ENCODE measurements at places on chromosomes 4 and X.
A peak's percentile ranks its signal among the peaks of the same experiment; 100 is the strongest.

DNA sequence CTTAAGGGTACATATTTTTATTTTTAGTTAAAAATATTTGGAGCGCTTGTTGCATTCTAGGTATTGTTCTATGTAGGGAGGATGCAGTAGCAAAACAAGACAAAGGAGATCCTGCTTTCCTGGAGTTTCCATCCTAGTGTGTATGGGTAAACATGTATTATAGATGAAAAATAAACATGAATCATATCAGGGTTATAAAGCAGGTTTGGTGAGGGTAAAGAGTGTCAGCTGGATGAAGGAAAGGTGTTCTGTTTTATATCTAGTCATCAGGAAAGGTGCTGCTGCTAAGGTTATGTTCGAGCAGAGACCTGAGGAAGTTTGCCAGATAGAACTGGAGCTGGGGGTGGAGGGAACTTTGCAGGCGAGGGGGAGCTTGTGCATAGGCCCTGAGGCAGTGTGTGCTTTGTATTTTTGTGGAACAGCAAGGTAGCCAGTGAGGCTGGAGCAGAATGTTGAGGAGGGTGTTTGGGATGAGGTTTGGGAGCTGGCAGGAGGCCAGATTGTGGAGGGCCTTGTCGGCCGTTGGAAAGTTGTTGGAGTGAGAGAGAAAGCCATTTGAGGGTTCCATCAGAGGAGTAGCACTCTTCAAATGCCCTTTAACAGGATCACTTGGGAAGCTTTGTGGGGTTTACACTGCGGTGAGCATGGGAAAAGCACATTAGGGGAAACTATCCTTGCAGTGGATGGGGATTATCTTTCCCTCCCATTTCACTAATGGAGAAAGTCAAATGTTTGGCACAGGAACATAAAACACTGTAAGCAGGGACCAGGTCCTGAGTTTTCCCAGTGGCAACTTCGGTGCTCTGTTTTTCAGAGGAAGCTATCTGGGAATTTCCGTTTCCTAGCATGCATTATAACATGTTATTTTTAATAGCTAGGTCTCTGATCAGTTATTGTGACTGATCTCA is 35.9 kb downstream of the AFF1 start:
- DNase-seq = no peak

- DNase-seq = no peak
These were observed 69.1 kb downstream of the TET2 start for GRCh38 chr4:105215609-105216313.

- DNase-seq = no peak
These were observed 10.2 kb downstream of the PDGFC start for GRCh38 chr4:156961196-156962057.

GRCh38 chr4:128861856-128862518 is 52.5 kb downstream of the JADE1 start:
- DNase-seq = no peak

DNA sequence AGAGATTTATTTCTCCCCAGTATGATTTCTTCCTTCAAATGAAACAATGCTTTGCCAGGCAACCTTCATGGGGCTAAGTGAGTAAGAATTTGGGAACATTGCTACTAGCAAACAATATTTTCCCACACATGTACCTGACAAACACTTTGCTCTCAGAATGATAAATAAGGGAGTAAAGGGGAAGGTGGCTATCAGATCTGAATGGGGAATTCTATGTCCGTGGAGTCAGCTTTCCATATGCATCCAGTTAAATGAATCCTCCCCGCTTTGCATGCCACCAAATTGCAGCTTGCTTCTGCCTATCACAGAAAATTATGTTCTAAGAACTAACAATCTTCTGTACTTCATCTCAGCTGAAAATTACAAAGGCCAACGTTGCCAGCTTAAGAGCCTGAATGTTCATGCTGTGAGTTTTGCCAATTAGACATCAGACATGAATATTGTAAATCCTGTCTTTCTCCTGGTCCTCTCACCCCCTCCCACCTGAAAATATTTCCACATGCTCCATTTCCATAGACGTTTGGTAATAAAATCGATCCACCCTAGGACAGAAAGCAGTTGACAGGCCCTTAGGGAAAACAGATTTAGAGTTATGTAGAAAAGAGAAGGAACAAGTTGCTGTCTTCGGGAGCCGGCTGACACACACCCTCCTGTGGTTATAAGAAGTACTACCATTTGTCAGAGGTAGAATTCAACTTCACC is 6.3 kb downstream of the MEPE start:
- peak; percentile 60 for DNase-seq

DNA sequence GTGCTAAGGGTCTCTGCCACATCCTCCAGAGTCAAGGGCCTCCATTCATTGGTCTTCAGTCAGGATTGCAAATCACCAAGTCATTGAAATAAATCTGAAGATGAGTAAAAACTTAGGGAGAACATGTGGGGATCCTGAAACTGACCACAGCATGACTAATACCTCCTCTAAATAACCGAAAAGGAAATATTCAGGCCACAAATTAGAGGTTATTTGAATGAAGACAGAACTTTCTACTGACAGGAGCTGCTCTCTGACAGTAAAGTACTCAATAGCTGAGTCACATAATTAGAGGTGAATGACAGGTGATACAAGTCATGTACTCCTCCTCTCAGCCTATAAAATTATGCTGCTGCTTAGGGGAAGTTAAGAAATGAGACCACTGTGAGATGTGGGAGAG is 240.2 kb upstream of the F9 start:
- DNase-seq = no peak

- no peak for DNase-seq
These were observed 10.2 kb downstream of the TIGD2 start for GRCh38 chr4:89121387-89122068.

DNA sequence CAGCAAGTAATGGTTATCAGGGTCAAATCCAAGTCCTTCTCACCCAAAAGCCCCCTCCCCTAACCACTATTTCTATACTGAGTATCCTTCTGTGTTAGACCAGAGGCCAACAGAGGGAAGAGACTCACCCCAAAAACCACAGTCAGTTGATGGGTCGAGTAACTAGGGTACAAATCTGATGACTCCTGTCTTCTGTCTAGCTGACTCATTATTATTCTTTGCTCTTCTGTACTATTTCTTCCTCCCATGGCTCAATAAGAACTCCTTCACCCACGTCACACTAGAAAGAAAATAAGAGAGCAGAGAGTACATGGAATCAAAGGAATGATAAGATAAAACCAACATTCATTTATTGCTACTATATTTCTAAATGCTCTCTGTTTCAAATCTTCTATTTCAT is 2.0 kb downstream of the RAB40A start:
- no peak for DNase-seq

DNA sequence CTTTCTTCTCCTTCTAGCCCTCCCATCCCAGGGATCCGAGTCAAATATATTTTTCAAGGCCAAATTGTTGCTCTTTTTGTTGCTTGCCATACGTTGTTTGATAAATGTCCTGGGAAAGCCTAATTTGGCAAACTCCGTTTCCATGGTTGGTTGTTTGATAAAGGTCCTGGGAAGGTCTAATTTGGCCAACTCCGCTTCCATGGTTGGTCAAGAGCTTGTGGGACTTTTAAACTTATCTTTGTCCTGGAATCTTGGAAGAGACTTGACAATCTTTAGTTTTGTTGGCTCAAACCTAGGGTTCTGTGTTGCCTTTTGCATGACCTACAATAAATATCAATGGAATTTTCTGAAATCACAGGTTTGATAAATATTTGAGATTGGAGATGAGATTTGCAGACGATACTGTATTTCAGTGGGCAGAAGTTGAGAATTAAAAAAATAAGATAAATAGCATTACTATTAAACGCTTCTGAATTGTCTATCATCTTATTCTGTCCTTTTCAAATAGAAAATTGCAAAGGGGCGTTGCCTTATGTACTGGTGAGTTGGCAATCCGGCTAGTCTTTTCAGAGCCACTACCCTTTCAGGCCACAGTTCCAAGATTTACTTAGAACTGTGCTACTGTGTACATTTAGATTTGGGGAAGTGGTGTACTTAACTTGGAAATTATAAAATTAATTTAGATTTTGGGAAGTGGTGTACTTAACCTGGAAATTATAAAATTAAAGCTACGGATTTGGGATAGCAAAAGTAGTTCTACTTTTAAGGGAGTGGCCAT is 804 bp downstream of the OSTC start:
- DNase-seq = no peak

- no peak for DNase-seq
These were observed 39.4 kb downstream of the RIPPLY1 start for GRCh38 chrX:106863697-106864096.

DNA sequence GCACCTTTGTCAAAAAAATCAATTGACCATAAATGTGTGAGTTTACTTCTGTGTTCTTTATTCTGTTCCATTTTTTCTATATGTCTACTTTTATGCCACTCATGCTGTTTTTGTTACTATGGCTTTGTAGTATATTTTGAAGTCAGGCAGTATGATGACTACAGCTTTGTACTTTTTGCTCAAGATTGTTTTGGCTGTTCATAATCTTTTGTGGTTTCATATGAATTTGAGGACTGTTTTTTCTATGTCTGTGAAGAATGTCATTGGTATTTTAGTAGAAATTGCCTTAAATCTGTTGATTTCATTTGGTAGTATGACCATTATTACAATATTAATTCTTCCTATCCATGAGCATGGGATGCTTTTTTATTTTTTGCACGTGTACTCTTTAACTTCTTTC is 346.8 kb downstream of the PPP3CA start:
- DNase-seq = no peak

GRCh38 chr4:109826719-109827118 is 1.1 kb upstream of the RRH start:
- DNase-seq = no peak

GRCh38 chr4:78962597-78963115 is 23.4 kb upstream of the PAQR3 start:
- DNase-seq = no peak

GRCh38 chr4:174522183-174523024 is at the start of gene HPGD:
Gene HPGD (minus strand): TSS chr4:174522488. CDS start chr4:174522451, 37 bp downstream.
- peak; percentile 86 for DNase-seq

DNA sequence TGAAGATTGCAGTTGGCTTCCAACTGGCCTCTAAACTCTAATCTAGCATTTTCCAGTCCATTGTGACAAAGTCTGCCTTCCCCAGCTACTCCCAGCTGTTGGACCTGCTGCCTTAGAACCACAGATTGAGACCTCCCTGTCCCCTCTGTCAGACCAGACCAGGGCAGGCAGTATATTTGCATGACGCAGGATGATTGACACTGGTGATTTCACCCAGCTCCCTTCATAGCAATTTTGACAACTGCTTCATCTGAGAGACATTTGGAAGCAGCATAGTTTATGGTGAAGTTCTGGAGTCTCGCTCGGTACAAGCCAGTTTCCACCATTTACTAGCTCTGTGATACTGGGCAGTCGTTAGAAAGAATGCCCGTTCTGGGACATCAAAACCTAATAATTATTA is 2.5 kb downstream of the CYP4V2 start:
- DNase-seq = no peak

- DNase-seq = no peak
These were observed 10.7 kb downstream of the SMAD1 start for GRCh38 chr4:145492376-145492775.

DNA sequence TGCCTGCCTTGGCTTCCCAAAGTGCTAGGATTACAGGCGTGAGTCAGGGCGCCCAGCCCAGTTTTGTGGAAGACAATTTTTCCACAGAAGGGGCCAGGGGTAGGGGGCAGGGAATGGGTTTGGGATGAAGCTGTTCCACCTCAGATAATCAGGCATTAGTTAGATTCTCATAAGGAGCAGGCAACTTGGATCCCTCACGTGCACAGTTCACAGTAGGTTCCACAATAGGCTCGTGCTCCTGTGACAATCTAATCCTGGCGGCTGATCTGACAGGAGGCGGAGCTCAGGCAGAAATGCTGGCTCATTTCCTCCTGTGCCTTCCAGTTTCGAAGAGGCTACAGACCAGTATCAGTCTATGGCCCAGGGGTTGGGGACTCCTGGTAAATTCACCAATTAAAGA is 491.6 kb upstream of the AADAT start:
- peak; percentile 55 for DNase-seq

DNA sequence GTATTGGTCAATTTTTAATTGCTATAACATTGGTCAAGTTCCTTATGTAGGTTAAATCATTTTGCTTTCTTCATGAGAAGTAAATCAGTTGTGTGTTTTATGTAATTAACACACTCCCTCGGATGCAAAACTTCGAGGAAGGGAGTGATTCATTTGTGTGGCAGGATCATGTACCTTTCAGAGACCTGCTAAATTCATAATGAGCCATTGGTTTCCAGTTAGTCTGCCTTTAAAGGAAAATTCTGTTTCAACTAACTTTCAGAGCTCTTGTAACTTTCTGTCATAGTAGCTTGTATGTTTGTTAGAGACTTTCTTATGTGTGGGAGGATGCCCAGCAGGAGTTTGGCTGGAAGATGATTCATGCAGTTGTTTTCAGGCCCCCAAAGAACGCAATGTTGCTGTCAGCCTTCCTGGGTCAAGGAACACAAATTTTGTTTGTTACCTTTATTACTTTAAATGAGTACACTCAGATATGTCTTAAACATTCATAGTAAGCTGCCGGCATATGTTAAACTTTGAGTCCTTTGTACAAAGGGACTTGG is 72.1 kb downstream of the GPR101 start:
- DNase-seq = no peak

GRCh38 chrX:27915617-27916016 is 65.6 kb downstream of the DCAF8L1 start:
- DNase-seq = no peak

DNA sequence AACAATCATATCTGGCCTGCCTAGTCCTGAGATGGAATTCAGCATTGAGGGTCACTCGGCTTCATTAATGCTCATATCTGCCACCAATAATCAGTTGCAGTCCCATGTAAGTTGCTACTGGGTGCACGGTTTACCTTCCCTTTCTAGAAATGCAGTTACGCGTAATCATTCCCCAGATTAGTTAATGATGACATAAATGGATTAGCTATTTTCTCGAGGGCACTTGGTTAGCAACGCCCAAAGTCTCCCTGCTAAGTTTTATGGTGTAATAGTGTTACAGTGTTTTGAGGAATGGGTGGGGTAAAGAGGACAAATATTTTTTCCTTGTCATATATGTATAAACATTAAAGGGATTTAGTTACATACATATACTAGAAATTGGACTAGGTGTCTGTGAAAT is 118.8 kb downstream of the MID1 start:
- no peak for DNase-seq

GRCh38 chr4:78846258-78846657 is 70.1 kb downstream of the BMP2K start:
- DNase-seq = no peak

- DNase-seq = no peak
These were observed 67.9 kb downstream of the RBPJ start for GRCh38 chr4:26388671-26389070.

DNA sequence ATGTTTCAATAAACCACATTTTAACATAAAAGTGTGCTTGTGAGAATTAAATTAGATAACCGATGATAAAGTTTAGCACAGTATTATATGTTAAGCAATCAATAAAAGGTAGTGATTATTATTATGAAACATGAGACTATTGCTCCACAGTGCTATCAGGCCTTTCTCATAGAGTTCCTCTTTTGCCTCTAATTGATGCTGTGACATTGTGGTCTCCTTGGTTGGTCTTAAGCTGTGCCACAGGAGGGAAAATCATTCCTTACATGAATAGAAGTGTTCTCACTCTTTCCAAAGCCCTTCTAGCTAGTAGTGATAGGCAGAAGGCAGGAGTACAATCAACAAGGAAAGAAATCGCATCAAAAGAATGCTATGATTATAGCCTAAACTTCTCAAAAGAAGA is 9.2 kb upstream of the PDHA2 start:
- no peak for DNase-seq

Measured in endodermal cell (in vitro differentiated cells).